ENCODE measurements at places on chromosomes 2 and 18.
A peak's percentile ranks its signal among the peaks of the same experiment; 100 is the strongest.

- DNase-seq, result no peak
Measured at GRCh38 chr2:23543728-23544127, 158.7 kb downstream of the KLHL29 start.

GRCh38 chr2:241854342-241855244 lies 4.1 kb downstream of the PDCD1 start:
- DNase-seq, result no peak

DNA sequence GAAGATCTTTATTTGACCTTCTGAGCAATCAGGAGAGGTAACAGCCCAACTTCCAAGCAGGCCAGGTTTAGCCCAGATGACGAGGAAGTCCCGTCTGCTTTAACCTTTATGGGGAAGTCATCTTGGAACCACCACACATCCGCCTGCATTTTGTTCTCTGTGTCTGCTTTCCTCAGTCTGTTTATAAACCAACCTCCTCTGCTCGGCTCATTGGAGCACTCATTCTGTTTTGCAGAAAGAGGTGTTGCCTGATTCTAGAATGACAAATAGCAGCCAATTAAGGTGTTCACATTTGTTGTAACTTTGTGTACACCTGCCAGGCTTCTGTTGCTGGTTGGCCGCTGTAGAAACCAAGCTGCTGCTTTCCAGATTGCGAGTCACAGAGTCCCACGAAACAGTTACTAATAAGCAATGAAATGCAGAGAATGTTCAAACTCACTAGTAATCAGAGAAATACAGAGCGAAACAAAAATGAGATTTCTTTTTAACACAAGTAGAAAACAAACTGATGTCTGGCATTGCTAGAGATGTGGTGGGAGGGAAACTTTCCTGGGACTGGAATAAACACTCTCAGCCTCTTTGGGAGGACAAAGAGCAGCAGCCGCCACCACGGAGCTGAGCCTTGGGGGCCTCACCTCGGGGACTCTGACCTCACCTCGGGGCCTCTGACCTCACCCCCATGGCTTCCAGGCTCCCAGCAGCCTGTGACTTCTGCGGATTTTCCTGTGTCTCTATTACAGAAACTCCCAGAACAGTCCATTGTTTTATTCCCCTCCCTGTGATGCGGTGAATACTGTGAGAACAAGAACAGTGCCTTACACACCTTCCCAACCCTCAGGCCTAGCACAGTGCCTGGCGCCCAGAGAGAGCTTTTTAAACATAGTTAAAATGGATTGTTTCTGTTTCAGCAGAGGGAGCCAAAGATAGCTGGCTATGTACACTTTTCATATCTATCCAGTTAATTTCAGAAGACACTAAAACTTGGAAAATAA lies 64.0 kb downstream of the MBP start:
- peak; percentile 59 for DNase-seq

DNA sequence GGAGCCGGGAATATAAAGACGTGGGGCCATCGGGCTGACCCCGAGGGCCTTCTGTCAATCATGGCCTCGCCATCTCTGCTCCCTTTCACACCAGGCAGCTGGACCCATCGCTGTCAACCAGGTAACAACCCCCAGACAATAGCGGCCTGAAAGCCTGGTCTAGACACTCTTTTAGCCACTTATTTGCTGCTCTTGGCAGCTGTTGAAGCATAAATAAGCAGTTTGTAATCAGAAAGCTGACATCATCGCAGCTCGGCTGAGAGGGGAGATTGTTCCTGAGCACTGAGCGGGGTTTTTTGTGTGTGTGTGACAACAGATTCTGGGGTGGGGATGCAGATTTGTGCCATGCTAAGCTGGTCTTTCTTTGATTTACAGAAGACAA lies 423.6 kb upstream of the POU3F3 start:
- DNase-seq, result no peak

All from stimulated activated naive B cell treated with anti-CD40 and anti-IgM and Interleukin-4, amounts not matched to agents 10 μg/mL and 1 μg/mL and 100 μg/mL, for 72 hours (primary cell).